Stimulated activated CD4-positive, alpha-beta T cell treated with anti-CD3 and anti-CD28 coated beads, Interleukin-2, amount 100 ng/mL, for 24 hours (primary cell): ENCODE measurements at places on chromosomes 2 and 18.

GRCh38 chr2:102256276-102256675 is 55.1 kb upstream of the IL1RL1 start:
- no peak for DNase-seq

- no peak for DNase-seq
Measured at GRCh38 chr2:136531731-136532130, 233.6 kb upstream of the THSD7B start.

DNA sequence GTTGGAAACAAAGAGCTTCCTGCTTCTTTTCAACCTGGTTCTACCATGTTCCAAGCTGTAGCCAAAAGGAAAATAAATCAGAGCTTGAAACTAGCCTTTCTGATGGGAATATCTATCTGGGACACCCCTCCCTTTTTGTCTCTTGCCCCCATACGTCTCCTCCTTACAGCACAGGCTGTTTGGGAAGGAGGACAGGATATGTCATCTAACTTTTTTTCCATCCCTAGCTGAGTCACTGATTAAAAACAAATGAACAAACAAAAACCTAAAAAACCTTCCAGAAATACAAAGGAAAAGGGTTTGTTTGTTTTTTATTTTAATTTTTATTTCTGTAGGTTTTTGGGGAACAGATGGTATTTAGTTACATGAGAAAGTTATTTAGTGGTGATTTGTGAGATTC is 151.6 kb downstream of the FAM210A start:
- DNase-seq, result no peak

- DNase-seq, result no peak
Measured at GRCh38 chr2:8729939-8730338, 48.1 kb downstream of the ID2 start.

GRCh38 chr2:18724371-18725145 is 135.2 kb upstream of the NT5C1B start:
- DNase-seq, result no peak

- no peak for DNase-seq
Measured at GRCh38 chr2:101204400-101205115, 48.1 kb upstream of the CNOT11 start.
